Neural progenitor cell (in vitro differentiated cells): ENCODE measurements at places on chromosomes 6 and 20.

- peak; percentile 77 for DNase-seq
These were observed 74.5 kb downstream of the HUS1B start for GRCh38 chr6:582370-582769.

DNA sequence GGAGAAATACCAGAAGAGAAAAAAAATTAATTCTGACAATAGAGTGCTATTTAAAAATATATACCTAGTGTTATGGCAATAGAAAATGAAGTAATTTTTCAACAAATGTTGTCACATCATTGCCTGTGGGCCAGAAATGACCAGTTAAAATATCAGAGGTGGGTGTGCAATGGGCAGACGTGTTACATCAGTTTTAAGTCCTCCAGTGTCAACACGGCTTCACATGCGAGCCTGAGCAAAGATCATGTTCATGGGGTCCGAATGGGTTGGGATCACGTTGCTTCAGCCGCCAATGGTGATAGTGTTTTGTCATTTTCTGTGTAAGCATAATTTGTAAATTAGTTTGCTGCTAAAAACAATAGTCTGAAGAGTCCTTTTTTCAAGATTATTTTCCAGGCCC, 27.5 kb downstream of the TMEM200A start:
- no peak for DNase-seq

DNA sequence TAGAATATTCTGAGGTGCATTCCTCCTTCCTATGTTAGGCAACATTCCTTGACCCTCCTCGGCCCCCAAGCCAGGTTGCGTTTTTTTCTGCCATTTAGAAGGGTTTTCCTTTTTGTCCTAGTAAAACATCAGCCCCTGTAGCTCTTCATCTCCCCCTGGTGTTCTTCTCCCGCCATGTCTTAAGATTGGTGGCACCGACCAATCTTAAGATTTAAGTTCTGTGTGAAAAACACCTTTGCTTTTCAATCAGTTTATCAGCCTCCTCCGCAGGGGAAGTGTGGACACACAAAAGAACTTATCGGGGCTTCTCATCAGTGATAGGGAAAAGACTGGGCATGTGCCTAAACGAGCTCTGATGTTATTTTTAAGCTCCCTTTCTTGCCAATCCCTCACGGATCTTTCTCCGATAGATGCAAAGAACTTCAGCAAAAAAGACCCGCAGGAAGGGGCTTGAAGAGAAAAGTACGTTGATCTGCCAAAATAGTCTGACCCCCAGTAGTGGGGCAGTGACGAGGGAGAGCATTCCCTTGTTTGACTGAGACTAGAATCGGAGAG, 719 bp upstream of the EDN1 start:
- peak; percentile 80 for DNase-seq

GRCh38 chr20:12053353-12053752, 135.7 kb downstream of the BTBD3 start:
- no peak for DNase-seq

DNA sequence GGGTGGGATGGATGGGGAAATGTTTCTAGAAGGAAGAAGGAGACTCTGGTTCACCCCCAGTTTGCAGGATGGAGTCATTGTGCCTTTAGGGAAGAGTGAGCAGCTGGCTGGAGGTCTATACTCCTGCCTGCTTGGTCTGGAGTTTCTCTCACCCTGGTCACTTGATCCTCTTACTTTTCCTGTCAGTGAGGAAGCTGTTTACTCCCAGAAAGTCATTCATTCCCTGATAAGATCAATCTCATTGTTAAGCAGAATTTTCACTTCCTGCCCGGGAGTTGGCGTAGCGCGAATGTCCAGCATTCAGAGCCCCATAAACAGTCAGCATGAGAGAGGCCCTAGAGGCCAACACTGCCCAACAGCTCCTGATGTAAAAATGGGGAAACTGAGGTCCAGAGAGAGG, 70.4 kb upstream of the SIRPA start:
- DNase-seq = no peak

GRCh38 chr20:6657111-6657510, 110.4 kb upstream of the BMP2 start:
- DNase-seq = no peak

DNA sequence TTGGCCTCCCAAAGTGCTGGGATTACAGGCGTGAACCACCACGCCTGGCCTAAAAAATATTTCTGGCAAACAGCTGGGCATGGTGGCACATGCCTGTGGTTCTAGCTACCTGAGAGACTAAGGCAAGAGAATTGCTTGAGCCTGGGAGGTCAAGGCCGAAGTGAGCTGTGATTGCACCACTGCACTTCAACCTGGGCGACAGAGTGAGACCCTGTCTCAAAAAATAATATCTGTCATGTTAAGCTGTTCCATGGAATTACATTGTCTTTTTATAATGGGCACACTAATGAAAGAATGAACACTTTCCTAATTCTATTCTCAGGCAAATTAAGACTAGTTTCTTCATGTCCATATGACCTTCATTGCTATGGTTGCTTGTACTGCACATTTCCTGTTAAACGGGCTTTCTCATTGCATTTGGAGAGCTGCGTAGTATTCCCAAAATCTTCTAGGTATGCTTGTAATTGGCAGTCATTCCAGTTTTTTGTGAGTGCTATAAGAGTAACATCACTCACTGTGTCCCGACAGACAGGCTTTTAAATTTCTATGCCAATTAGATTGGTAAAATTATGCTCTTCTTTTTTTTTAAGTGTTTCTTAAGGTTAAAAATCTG, 12.1 kb downstream of the AMD1 start:
- DNase-seq = no peak

- no peak for DNase-seq
These were observed 45.6 kb downstream of the RSPO3 start for GRCh38 chr6:127164036-127164435.

DNA sequence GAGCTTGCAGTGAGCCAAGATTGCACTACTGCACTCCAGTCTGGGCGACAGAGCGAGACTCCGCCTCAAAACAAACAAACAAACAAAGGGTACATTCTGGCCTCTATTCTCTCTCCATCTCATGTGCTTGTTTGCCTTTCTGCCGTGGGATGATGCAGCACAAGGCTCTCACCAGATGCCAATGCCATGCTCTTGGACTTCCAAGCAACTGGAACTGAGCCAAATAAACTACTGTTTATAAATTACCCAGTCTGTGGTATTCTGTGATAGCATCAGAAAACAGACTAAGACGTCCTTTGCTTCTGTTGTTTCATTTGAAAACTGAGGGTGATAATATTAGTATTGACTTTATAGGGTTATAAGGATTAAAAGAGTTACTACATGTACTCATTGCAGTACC, 3.6 kb upstream of the BRD2 start:
- DNase-seq = no peak

GRCh38 chr6:137227871-137228302, 8.7 kb upstream of the IFNGR1 start:
- no peak for DNase-seq

DNA sequence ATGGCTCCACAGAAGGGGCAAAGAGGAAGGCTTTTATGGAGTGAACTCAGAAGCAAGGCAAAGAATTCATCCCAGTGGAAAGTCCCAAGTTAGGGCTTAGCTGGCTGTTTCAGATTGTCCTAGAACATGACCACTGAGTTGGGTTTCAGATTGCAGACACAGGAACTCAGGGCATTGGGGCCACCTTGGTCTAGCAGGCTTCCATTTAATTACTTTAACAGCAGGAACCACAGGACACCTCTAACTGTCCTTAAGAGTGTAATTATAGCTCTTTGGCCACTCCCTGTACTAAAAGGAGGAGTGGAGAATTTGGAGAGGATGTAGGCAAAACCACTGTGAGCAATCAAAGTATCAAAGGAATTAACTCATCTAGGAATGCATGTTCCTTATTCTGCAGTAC, 150.6 kb upstream of the AGPAT4 start:
- DNase-seq = no peak

DNA sequence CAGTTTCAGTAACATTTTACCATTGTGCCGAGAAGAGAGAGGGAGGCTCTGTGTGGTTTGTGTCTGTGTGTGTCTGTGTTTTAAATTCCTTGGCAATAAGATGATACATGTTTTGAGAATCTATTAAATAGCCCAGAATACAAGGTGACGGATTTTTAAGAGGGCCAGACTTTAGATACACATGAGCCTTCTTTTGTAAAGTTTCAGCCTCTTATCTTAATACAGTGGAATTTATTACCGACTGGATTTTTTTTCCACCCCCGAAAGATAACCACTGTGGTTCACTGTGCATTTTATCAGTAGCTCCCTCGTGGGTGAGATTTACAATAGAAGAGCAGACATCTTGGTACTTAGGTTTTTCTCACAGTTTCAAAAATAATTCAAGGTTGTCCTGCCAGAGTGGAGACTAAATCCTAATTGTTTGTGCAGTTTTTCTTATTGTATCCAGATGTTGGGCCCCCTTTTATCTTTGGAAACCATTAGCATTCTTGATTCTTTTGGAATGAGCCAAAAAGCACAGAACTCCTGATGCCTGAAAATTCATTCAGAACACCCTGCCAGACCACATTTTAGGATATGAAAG, 49.9 kb downstream of the STK4 start:
- no peak for DNase-seq

GRCh38 chr6:107867302-107867615, 43.1 kb upstream of the SCML4 start:
- DNase-seq = no peak

DNA sequence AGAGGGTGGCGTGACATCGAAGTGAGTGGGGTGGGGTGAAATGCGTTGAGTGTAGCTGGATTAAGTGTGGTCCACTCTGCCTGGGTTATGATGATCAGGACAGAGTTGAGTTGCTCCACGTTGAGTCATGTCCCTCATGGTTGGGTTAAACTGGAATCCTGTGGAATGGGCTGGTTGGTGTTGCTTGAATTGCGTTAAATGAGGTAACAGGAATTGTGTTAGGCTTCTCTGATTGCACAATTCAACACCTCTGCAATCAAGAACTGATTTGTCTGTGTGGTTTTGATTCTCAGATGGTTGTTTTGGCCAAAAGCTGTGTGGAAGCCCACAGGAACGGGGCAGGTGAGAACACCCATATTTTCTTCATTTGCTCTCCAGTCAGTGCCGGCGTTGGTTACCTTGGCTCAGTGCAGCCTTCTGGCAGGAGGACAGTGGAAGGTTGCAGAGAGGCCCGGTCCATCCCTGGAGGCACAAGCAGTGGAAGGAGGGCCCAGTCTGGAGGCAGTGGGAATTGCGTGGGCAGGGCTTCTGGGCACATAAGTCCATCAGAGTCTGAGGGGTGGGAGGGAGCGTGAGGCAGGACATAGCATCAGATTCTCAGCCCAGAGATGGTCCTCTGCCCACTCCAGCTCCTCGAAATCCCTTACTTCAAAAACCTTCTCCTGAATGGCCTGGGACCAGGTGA, 11.6 kb downstream of the NOTCH4 start:
- DNase-seq = no peak

DNA sequence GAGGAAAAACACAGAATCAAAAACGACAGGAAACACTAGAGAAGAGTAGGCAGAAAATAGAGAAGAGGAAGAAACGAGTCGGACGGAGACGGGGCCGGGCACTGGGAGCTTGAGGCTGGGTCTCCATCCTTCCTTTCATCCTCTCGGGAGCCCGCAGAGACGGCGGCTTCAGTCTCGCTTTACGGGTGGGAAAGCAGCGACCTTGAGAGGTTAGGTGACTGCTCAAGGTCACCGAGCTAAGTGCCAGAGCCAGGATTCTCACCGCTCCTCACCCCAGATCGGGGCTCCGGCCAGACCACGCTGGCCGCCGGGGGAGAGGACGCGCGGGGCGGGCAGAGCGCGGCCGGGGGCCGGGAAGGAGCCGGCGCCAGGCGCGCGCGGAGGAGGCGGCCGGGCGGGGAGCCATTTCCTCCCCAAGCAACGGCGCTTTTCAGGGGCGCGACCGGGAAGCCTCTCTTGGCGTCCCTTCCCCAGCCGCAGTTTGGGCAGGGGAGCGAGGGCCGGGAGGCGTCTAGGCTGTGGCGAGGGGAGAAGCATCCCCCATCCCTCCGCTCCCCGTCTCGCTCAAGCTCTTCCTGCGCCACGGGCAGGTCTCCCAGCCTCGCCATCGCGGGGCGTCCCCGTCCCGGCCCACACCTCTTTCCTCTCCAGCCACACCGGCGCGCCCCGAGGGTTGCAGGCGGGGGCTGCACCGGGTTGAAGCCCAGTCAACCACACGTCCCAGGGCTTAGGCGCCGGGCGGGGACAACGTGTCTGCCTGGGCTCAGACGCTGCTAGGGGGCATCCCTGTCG, 24.1 kb upstream of the MAP3K7 start:
- peak; percentile 66 for DNase-seq

- no peak for DNase-seq
These were observed 492.1 kb downstream of the MAFB start for GRCh38 chr20:40196846-40197436.

DNA sequence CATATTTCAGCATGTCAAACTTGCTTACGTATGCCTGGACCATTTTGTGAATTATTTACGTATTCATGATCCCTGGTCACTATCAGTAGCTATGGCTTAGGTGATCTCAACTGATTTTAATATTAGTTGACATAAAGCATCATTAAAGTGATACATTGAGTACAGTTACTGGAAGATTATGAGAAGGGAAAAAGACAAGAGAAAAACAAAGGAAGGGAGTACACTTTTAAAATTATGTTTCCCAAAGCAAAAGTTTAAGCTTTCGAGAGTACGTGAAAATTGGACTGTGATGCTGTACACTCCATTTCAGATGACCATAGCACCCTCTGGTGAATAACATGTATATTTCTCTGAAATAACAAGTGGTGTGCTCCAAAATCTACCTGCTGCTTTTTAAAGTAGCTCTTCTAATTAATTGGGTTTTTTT, 215.0 kb upstream of the HSF2 start:
- peak; percentile 20 for DNase-seq

DNA sequence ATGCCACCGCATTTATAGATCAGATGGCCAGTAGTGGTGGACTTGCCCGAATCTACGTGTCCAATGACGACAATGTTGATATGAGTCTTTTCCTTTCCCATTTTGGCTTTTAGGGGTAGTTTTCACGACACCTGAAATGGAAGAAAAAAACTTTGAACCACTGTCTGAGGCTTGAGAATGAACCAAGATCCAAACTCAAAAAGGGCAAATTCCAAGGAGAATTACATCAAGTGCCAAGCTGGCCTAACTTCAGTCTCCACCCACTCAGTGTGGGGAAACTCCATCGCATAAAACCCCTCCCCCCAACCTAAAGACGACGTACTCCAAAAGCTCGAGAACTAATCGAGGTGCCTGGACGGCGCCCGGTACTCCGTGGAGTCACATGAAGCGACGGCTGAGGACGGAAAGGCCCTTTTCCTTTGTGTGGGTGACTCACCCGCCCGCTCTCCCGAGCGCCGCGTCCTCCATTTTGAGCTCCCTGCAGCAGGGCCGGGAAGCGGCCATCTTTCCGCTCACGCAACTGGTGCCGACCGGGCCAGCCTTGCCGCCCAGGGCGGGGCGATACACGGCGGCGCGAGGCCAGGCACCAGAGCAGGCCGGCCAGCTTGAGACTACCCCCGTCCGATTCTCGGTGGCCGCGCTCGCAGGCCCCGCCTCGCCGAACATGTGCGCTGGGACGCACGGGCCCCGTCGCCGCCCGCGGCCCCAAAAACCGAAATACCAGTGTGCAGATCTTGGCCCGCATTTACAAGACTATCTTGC, 725 bp downstream of the EEF1A1 start:
- peak; percentile 73 for DNase-seq

- DNase-seq = peak; percentile 30
These were observed 26.0 kb upstream of the SYNDIG1 start for GRCh38 chr20:24443436-24443835.

GRCh38 chr20:12395353-12395752, 477.7 kb downstream of the BTBD3 start:
- no peak for DNase-seq
